ENCODE measurements at places on chromosomes 6 and 20. TPM values are rescaled to one million over a fixed set of nuclear protein-coding genes. Genes with fewer than 3 reads are reported as not detected.

Gene ELOVL4
- 0.11 TPM for total RNA-seq

DNA sequence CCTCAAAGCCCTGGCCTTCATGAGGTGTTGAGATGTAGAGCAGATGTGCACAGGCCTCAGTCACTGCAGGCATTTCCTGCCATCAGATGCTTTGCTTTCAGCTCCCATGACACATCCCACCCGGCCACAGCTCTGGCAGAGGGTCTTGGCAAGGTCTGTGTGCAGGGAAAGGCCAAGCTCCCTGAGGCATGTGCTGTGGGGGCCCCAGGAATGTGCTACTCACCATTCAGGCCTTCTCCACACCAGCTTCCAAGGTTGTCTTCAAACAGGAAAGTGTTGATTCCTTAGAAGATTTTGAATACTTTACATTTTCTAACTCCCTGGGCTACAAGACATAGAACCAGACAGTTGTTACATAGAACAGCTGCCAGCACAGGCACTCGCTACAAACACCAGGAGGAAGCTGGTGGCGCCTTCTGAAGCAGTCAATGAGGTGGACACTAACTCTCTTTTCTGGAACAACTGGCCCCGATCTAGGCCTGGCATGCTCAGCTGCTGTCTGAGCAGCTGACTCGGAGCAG lies 27.8 kb downstream of the CASS4 start:
- DNase-seq: no peak
- no peaks in the 10 kb centered on the region for H3K27me3 ChIP-seq
- H3K27ac ChIP-seq: peak overlapping the region; percentile 59
- H3K4me1 ChIP-seq: peaks cover 43% of the 10 kb centered on the region

DNA sequence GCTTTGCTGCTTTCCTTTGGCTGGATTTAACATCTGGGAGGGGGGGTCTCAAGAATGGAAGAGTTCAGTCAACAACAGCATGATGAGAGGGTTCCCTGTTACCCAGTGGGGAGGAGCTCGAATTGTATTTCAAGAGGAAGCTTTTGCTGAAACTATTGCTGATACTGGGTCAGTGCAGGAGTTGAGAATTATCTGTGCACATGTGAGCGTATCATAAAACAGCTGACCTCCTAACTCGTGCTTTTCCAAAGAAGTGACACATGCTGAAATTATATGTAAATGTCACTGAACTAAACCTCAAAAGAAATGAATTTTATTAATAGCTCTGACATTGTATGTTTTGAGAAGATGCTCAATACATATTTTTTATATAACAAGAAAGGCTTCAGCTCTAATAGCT lies 96.3 kb downstream of the PHF3 start:
- no peaks in the 10 kb centered on the region for H3K4me1 ChIP-seq
- no peak overlapping the region for H3K4me3 ChIP-seq
- no peak overlapping the region for H3K27ac ChIP-seq
- no peak for DNase-seq
- no peaks in the 10 kb centered on the region for H3K36me3 ChIP-seq

- no peaks in the 10 kb centered on the region for H3K36me3 ChIP-seq
- no peak overlapping the region for H3K4me3 ChIP-seq
- H3K27ac ChIP-seq: no peak overlapping the region
- H3K27me3 ChIP-seq: no peaks in the 10 kb centered on the region
- no peaks in the 10 kb centered on the region for H3K4me1 ChIP-seq
Measured at GRCh38 chr6:37083243-37084138, 78.0 kb downstream of the FGD2 start.

- no peaks in the 10 kb centered on the region for H3K36me3 ChIP-seq
- H3K27me3 ChIP-seq: no peaks in the 10 kb centered on the region
- H3K4me1 ChIP-seq: no peaks in the 10 kb centered on the region
- no peak overlapping the region for H3K4me3 ChIP-seq
- no peak overlapping the region for H3K27ac ChIP-seq
- DNase-seq: no peak
Measured at GRCh38 chr20:6686171-6686570, 81.3 kb upstream of the BMP2 start.

DNA sequence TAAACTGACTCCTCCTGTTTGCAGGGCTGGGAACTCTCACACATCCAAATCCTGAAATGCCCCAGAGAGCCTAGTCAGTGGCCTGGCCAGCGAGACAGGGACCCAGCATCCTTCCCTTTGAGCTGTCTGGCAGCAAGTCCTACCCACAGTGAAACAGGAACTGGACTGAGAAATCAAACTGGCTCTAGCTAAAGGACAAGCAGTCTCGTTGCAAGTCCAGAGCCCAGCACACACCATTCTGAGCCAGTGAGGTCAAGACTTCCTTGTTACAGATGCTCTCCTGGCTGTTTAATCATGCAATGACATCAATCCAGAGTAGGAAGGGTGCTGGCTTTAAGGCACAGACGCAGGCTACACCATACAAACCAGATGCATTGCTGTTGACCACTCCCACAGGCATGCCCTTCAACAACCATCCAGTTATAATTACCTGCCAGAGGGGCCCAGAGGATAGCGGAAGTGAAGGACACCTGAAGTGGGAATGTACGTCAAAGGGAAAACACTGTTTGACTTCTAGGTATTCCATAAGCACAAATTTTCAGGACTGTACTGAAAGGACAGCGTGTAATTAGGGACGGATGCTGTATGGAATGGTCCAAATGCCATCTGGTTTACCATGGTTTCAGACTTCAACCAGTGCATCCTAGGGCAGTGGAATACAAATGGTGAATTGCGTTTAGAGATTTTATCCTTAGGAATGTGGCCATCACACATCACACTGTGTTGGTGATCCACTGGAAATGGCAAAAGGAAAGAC lies 114.4 kb downstream of the SLC23A2 start:
- no peak overlapping the region for H3K27ac ChIP-seq
- peaks cover 45% of the 10 kb centered on the region for H3K36me3 ChIP-seq
- DNase-seq: no peak
- H3K4me1 ChIP-seq: no peaks in the 10 kb centered on the region
- H3K27me3 ChIP-seq: no peaks in the 10 kb centered on the region

- no peak overlapping the region for H3K4me3 ChIP-seq
- DNase-seq: no peak
- no peaks in the 10 kb centered on the region for H3K36me3 ChIP-seq
- peaks cover 5% of the 10 kb centered on the region for H3K4me1 ChIP-seq
- no peak overlapping the region for H3K27ac ChIP-seq
Measured at GRCh38 chr20:50693001-50693400, 1.7 kb upstream of the RIPOR3 start.

GRCh38 chr6:141326426-141326825 lies 806.3 kb upstream of the GJE1 start:
- H3K27me3 ChIP-seq: no peaks in the 10 kb centered on the region
- no peak overlapping the region for H3K27ac ChIP-seq
- H3K4me3 ChIP-seq: no peak overlapping the region
- H3K36me3 ChIP-seq: no peaks in the 10 kb centered on the region

GRCh38 chr6:79028641-79029314 lies 49.3 kb downstream of the PHIP start:
- no peaks in the 10 kb centered on the region for H3K4me1 ChIP-seq
- no peaks in the 10 kb centered on the region for H3K27me3 ChIP-seq
- H3K27ac ChIP-seq: no peak overlapping the region
- H3K36me3 ChIP-seq: peaks cover 9% of the 10 kb centered on the region
- no peak for DNase-seq

DNA sequence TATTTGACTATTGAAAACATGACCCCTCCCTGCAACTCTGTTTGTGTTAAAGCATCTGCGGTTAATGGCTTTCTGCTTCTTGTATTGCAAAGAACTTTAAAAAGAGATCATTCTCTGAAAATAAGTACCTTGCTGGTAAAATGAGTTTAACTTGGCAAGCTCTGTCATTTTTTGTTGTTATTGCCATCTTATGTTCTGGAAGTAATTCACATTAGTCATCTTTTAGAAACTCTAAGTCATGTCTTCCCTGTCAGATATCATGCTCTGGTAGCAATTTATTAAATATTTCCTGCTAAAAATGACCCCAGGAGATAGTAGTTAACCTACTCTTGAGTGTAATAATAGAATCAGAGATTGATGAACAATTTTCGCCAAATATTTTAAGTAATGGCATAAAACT lies 890.6 kb downstream of the KIF16B start:
- H3K27me3 ChIP-seq: no peaks in the 10 kb centered on the region
- no peak overlapping the region for H3K4me3 ChIP-seq
- no peak overlapping the region for H3K27ac ChIP-seq
- H3K36me3 ChIP-seq: no peaks in the 10 kb centered on the region

DNA sequence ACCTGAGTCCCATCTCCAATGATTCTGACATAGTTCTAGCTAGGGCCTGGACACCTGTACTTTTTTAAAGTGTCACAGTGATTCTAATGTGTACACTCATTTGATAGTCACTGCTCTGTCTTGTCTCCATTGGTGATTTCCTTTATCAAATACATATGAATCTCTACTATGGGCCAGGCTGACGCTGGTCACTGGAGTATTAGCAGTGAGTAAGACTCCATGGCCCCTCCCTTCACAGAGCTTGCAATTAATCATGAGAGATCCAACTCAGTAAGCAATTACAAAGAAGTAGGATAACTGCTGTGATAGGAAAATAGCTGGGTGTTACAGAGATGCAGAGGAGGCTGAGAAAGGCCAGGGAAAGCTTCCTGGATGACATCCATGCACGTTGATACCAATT lies 19.3 kb upstream of the SASH1 start:
- H3K4me3 ChIP-seq: no peak overlapping the region
- DNase-seq: no peak
- H3K4me1 ChIP-seq: no peaks in the 10 kb centered on the region
- no peaks in the 10 kb centered on the region for H3K36me3 ChIP-seq
- H3K27me3 ChIP-seq: no peaks in the 10 kb centered on the region

DNA sequence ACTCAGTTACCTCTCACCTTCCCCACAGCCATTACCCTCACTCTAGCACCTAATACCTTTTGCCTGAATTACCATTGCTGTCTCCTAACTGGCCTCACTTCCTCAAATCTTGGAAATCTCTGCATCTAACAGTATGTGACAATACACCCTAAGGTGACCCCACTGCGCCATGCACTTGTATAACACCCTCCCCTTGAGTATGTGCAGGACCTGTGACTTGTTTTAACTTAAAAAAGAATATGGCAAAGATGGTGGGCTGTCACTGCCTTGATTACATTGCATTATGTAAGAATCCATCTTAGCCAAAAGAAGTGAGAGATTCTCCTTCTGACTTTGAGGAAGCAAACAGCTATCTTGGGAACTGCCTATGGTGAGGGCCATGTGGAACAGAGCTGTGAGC lies 29.9 kb upstream of the PKHD1 start:
- no peaks in the 10 kb centered on the region for H3K27me3 ChIP-seq
- H3K27ac ChIP-seq: no peak overlapping the region
- H3K36me3 ChIP-seq: no peaks in the 10 kb centered on the region
- H3K4me1 ChIP-seq: no peaks in the 10 kb centered on the region
- H3K4me3 ChIP-seq: no peak overlapping the region

Data from naive thymus-derived CD4-positive, alpha-beta T cell (primary cell).